Naive thymus-derived CD4-positive, alpha-beta T cell (primary cell): ENCODE measurements at places on chromosomes 5 and 9. TPM values are rescaled to one million over a fixed set of nuclear protein-coding genes. Genes with fewer than 3 reads are reported as not detected.

ANKRD18B gene
- 1.2 TPM for total RNA-seq

ZNF454 gene
- 0.35 TPM for total RNA-seq

PCDHB4 gene
- 0.19 TPM for total RNA-seq

ENTPD2 gene
- total RNA-seq = not detected

- H3K27ac ChIP-seq = no peak overlapping the region
- peaks cover 6% of the 10 kb centered on the region for H3K36me3 ChIP-seq
- H3K4me3 ChIP-seq = no peak overlapping the region
- H3K27me3 ChIP-seq = no peaks in the 10 kb centered on the region
- H3K4me1 ChIP-seq = no peaks in the 10 kb centered on the region
- no peak for DNase-seq
These were observed 10.6 kb downstream of the DDX46 start for GRCh38 chr5:134769206-134769605.

DNA sequence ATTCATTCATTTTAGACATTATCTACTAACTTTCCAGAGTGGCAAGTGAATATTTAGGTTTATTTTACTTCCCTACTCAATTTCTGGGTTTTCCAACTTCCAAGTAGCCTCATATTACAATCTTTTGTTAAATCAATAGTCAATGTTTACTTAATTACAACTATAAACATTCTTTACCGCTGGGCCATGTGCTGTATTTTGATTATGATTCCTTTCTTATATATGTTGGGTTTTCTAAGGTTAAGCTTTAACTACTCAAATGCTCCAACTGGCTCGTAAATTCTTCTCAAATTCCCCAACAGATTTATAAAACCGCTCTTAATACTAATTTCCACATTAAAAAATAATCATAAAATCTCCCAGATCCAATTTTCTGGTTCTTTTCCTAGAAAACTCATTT lies 110.1 kb upstream of the ABCA1 start:
- no peak overlapping the region for H3K4me3 ChIP-seq
- H3K27me3 ChIP-seq = no peaks in the 10 kb centered on the region
- H3K27ac ChIP-seq = no peak overlapping the region
- DNase-seq = no peak
- H3K36me3 ChIP-seq = no peaks in the 10 kb centered on the region

- no peak for DNase-seq
- no peak overlapping the region for H3K4me3 ChIP-seq
- no peaks in the 10 kb centered on the region for H3K27me3 ChIP-seq
- H3K36me3 ChIP-seq = no peaks in the 10 kb centered on the region
- no peak overlapping the region for H3K27ac ChIP-seq
- H3K4me1 ChIP-seq = no peaks in the 10 kb centered on the region
These were observed 61.4 kb upstream of the AFAP1L1 start for GRCh38 chr5:149210225-149210624.

- no peaks in the 10 kb centered on the region for H3K36me3 ChIP-seq
- H3K27ac ChIP-seq = no peak overlapping the region
- no peaks in the 10 kb centered on the region for H3K27me3 ChIP-seq
- DNase-seq = no peak
- H3K4me1 ChIP-seq = no peaks in the 10 kb centered on the region
These were observed 36.6 kb downstream of the NCS1 start for GRCh38 chr9:130208600-130209347.

DNA sequence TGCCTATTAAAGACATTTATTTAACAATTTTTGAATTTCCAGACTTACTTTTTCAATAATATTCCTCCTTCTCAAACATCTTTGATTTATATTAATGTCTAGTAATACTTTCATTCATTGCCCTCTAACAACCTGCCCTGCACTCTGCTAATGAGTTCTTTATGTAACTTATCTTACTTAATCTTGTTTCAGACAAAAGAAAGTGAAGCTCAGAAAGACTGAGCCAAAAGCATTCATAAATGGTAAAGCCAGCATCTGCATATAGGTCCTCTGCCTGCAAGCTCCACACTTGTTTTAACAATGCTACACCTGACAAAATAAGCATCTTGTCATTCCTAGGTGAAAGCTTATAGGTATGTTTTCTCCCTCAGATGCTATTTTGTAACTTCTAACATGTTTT lies 2.4 kb upstream of the TNPO1 start:
- H3K27ac ChIP-seq = no peak overlapping the region
- no peak overlapping the region for H3K4me3 ChIP-seq
- no peaks in the 10 kb centered on the region for H3K36me3 ChIP-seq
